ENCODE measurements at places on chromosomes 2 and 18.

DNA sequence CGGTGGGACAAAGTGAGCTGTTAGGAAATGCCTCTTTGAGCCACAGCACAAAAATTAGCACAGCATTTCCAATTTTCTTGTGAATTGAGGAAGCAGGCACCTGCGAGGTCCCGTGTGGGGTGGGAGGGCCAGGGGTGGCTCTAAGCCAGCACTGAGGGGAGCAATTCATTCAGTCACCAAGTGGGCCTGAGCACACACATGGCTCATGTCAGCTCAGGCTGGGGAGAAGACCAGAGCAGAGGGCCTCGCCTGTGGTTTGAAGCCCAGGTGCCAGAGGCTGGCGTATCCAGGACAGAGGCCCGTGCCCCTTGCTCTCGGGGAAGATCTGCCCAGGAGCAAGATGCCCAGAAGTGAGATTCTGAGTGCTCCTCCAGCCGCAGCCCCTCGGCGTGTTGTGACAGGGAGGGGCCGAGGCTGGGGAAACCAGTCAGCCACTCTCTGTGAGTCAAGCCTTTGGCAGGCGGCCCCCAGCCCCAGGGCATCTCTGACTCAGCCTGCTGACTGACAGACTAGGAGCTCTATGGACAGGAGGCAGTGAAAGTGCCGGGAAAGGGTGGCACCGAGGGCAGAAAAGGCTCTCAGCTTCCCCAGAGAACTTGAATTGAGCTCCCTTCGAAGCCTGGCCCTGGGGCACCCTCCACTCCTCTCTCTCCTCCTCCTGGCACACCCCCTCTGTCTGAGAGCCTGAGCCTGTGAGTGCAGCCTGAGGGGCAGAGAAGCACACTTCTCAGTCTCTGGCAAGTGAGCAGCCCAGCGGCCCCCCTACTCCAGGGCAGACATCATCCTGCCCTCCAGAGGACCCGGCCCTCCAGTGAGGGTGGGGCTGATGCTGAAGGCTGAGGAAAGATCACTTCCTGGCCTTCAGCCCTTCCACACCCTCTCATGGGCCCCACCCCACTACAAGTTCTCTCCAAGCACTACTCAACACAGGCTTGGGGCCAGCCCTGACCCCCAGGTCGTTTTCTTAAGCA lies 32.3 kb downstream of the CYP26B1 start:
- no peak for DNase-seq

DNA sequence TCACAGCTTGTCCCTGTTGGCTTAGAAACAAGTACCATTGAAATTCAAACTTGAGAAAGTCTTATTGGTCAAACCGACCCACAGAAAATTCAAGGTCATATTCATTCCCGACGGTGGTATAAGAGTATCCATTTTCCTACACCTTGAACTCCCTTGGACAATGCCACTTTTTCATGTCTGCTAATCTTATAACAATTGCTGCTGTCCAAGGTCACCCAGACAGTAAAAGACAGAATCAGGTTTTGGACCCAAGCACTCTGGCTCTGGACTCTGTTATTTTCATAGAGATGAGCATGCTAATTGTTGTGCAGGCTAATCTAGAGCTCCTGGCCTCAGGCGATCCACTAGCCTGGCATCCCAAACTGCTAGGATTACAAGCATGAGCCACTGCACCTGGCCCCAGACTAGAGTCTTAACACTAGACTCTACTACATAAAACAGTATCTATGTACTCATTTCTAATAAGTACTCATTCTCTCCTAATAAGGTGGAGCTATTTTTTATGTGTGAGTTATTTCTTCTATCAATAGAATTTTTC lies 57.8 kb downstream of the C2orf76 start:
- DNase-seq, result no peak

DNA sequence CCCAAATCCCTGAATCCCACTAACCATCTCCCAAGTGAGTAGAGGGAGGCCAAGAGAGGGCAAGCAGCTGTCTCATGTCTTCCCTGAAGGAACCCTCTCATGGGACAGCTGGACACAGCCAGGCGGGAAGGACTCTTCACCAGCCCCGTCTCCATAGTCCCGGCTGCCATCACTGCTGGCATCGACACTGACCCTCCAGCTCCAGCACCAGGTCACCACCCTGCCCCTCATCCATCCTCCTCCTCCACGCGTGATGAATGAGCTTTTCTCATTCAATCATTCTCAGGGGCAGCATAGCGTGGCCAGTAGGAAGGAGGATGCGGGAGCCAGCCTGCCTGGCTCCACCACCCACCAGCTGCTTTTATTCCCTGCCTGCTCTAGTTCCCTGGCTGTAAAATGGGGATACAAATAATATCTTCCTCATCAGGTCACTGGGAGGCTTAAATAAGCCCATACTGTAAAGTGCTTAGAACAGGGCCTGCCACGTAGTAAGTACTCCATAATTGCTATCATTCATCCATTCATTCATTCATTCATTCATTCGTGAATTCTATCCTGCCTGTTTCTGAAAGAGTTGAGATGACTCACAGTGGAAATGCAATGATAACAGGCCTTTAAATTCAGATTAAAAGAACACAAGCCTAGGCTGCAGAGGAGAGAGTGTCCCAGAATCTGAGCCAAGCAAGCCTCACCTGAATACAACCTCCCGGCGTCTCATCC lies 30.5 kb upstream of the FOSL2 start:
- no peak for DNase-seq

- DNase-seq, result no peak
These were observed 198.4 kb downstream of the BABAM2 start for GRCh38 chr2:28088970-28089369.

- DNase-seq, result no peak
These were observed 1.7 kb downstream of the RNU4ATAC start for GRCh38 chr2:121532347-121532766.

- DNase-seq, result no peak
These were observed 317.6 kb downstream of the LNPK start for GRCh38 chr2:175684466-175684865.

DNA sequence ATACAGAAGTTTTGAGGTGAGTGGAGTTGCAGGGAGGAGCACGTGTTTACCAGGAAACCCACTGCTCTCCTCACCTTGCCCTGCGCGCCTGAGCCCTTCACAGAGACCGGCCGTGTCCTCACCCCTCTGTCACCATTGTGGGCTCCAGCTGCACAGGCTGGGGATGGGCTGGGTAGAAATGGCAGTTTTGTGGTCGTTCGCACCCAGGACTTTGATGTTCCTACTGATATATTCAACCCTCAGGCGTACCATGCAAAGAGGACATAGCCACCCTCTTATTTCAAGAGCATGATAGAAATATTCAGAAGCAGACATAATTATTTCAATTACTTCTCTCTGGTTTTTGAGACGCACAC lies 78.2 kb downstream of the GBX2 start:
- no peak for DNase-seq

- no peak for DNase-seq
These were observed 413.7 kb upstream of the FAM98A start for GRCh38 chr2:34012715-34013302.

GRCh38 chr2:1709946-1710560 lies 34.3 kb downstream of the PXDN start:
- no peak for DNase-seq

DNA sequence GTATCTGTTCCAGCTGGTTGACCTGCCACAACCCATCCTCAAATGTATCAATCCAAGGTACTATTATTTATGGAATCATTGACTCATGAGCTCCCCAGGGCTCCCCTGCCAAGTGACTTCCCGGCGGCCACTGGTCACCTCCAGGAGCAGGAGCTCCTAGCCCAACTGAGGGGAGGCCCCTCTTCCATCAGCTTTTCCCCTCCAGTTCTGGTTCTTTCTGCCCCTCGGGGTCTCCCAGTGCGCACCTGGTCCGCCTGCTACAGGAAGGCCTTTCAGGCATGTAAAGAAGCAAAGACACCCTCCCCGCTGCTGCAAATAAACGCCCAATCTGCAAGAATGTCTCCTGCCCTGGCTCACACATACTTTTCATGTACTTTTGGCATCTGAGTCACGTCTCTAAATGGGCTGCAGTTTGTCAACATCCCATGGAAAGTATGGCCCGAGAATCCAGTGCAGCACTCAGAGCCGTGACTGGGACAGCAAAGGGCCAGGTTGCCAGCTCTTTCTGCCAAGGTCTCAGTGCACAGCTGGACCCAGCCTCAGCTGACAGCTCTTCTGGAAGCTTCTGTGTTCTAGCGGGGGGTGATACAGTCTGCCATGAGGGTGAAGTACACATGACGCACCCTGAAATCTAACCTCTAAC lies 41.4 kb downstream of the KLHL29 start:
- DNase-seq, result no peak

DNA sequence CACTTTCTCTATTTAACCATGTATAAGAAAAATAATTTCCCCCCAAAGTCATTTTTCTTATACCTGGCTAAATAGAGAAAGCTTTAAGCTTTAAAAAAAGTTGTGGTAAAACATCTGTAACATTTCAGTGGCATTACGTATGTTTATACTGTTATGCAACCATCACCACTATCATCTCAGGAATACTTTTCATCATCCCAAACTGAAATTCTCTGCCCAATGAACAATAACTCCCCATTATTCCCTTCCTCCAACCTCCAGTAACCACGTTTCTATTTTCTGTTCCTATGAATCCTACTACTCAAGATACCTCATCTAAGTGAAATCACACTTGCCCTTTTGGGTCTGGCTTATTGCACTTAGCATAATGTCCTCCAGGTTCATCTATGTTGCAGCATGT lies 1.7 kb upstream of the SLC3A1 start:
- no peak for DNase-seq

DNA sequence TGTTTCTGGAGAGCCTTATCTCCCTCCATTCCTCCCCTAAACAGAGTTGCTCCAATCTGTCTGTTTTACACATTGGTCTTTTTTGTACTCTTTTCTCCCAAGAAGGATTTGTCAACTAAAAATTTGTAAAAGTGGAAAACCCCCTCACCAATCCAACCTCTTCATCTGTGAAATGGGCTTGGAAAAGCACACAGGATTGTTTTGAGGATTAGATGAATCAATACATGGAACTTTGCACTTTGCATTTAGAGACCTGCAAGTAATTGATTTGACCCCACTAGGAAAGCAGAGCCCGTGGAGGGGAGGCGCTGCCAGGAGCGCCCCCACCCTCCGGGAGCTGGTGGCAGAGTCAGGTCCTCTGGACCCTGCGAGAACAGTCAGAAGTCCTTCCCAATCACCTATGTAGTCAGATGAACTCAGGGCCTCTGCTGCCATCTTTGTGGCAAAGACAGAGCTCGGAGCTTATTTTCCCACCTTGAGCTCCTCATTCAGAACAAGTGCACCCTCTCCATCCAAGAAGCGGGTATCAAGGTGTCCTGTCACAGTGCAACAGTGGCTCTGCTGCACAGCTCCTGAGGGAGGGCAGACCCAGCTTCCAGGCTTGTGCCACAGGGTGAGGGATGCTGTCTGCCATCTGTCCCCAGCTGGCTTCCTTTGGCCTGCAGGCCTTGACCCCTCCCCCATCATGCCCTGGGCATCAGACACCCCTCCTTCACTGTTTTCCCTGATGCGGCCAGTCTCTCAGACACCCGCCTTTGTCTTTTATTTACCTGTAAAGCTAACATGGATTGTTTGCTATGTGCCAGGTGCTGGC lies 1.7 kb upstream of the TMEM185B start:
- no peak for DNase-seq

GRCh38 chr2:29650631-29651097 lies 270.7 kb downstream of the ALK start:
- no peak for DNase-seq

DNA sequence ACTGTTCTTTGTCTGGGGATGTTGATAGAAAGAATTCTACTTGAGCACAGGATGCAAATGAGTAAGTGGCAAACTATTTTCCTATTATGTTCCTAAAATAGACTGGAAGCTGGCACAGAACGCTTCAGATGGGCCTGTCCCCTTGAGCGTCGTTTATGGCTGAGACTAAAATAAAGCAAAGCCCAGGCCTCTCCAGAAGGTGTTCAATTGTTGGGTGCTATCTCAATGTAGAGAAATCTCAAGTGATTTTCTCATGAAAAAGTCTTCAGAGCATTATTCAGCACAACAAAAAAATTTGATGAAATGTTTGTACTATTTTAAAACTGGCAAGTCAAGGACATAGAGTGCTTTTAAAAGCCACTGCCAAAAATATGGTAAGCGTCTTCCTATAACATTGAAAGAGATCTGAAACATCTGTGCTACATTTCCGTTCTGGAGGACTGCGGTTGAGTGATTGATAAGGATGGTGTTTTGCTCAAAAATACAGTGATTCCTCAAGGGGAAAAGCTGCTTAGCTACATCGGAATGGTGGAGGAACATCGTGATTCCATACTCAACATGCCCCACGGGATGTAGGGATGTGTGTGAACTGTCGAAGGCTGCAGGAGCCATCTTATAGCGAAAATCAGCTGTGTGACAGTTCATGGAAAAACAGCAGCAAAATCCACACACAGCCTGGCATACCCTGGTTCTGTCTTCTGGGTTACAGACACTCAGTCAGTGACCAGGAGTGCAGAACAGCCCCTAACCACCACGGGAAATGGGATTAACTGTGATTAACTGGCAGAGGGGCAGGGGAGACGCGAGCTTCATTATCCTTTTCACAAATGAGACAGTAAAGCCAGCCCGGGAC lies 10.4 kb upstream of the LRRFIP1 start:
- no peak for DNase-seq

DNA sequence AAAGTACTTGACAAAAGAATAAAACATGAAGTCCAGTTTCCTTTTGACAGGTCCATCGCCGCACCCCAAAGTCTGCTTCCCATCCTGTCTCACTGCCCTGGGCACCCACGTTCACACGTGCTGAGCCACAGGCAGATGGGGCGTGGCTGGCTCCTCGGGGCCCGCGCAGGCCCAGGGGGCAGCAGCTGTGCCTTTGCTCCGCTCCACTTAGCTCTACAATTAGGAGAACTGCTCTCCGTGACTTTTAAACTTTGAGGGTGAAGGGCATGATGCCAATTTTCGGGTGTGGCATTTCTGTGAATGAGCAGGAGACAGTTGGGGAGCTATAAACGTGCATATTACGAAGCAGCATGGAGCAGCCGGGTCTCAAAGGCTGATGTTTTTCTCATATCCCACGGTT lies 152.4 kb downstream of the TDRD15 start:
- DNase-seq, result no peak

GRCh38 chr18:42617221-42617620 lies 498.3 kb downstream of the RIT2 start:
- DNase-seq, result no peak

GRCh38 chr2:25677877-25678276 lies 4.5 kb upstream of the DTNB start:
- DNase-seq, result no peak

GRCh38 chr18:39348757-39349156 lies 1783.2 kb upstream of the CELF4 start:
- DNase-seq, result no peak

- no peak for DNase-seq
These were observed 100.4 kb downstream of the LDLRAD4 start for GRCh38 chr18:13318731-13319501.
